ENCODE measurements at places on chromosomes 3 and 15.

DNA sequence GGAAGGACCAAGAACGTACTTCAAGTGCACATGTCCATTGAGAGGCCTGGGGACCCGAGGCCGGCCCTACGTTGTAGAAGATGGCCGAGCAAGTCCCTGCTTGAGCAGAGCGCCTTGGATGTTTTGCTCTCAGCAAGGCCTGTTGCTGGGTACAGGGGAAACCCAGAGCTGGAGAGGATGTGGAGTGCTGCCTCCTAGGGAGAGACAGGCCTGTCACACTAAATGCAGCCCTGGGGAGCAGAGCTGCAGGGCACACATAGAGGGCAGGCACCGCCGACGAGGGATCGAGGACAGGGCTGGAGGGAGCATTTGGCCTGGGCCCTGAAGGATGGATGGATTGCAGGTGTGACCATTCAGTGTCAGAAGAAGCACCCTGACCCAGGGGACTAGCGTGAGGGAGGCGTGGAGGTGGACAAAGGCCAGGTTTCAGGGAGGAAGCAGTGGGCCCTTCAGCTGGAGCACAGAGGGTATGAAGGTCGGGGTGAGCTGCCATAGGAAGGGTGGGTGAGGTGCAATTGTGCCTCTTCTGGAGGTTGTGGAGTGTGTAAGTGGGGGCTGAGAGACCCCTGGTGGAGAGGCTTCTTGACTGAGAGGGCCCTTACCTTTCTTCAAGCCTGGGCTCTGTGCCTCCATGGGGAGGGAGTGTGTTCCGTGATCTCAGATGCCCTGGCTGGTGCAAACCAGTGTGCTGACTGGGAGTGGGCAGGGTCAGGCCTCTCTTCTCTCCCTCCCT lies 142.4 kb downstream of the CHDH start:
- no peak for DNase-seq

- DNase-seq = no peak
Measured at GRCh38 chr3:151798466-151798865, 15.4 kb upstream of the AADAC start.

- DNase-seq = no peak
Measured at GRCh38 chr3:139364549-139364948, 20.7 kb downstream of the MRPS22 start.

DNA sequence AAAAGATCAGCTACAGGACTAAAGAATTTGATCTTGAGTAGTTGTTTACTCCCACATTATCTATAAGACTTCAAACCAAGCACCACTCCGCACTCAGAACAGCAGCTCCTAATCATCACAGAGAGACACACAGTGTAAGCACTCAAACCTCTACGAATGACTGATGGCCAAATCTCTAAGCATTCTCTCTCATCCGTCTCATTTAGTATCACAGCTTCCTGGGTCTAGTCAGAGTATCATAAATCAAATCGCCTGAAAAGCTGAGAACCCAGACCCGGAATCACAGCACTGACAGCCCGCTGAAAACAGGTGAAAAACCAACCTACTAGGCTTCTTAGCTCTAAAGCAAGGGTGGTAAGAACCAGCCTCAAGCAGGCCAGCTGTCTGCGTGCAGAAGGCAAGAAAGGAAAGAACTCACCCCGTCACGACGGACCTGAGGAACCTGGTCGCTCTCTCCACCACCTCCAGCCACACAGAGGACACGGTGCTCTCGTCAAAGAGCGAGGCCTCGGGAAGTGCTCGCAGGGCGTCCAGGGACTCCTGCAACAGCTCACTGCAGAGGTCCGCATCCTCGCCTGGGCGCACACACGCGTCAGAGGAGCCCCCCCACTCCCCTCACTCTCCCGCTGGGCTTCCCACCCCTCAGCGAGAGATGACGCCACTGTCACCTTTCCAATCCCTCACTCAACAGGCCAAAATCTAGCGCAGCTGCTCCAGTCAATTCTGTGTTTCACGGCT lies 47.9 kb downstream of the HERC2 start:
- no peak for DNase-seq

- no peak for DNase-seq
Measured at GRCh38 chr15:67083135-67083762, 17.8 kb downstream of the SMAD3 start.

- DNase-seq = no peak
Measured at GRCh38 chr3:159532577-159532976, 456.1 kb upstream of the IL12A start.

GRCh38 chr3:128499724-128500275 lies 6.8 kb upstream of the GATA2 start:
- no peak for DNase-seq

GRCh38 chr3:45779746-45780735 lies 16.3 kb downstream of the SLC6A20 start:
- no peak for DNase-seq

DNA sequence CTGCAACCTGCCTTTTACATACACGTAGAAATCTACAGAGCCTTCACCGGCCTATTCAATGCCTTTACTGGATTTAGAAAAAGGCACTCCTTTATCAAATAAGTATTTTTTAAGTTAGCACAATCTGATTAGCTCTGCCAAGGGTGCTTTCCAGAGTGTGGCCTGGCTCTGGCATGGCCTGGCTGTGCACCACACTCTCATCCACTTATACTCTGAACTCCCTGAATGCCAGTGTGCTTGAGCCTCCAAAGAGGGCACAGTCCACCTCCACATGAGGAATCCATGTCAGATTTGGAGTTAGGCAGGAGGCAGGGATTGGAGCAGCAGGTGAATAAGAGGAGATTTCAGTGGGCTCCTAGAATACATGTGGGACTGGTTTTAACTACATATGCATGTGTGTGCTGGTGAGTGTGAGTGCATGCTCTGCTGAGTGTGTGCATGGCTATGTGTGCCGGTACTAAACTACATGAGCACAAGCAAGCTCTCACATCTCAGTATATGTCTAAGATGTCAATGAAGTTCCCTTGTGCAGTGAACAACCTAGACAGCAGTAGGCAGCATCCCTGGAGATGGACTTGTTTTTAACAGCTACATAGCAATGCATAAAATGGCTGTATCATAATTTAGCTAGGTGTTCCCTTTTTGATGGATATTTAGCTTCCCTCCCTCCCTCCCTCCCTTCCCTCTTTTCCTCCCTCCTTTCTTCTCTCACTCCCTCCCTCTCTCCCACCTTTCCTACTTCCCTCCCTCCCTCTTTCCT lies 17.8 kb upstream of the ZFAND6 start:
- no peak for DNase-seq

DNA sequence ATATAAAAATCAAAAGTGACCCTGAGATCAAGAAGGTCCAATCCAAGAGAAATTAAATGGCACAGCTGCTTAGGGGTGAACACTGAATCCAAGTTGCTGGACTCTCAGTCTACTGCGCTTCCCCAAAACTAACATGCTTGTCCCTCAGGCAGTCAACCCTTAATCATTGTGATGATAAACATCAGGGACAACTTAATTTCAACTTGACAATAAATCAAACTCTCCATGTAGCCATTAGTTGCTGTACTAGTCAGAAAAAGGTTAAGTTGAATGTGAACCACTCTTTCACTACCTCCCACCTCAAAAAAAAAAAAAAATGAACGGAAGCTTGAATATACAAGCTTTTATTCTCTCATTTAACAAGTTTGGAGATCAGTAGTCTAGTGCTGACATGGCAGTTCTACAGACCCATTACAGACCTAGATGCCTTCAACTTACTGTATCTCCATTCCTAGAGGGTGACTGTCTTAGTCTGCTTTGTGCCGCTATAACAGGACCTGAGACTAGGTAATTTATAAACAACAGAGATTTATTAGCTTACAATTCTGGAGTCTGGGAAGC lies 185.7 kb downstream of the FHIT start:
- no peak for DNase-seq

DNA sequence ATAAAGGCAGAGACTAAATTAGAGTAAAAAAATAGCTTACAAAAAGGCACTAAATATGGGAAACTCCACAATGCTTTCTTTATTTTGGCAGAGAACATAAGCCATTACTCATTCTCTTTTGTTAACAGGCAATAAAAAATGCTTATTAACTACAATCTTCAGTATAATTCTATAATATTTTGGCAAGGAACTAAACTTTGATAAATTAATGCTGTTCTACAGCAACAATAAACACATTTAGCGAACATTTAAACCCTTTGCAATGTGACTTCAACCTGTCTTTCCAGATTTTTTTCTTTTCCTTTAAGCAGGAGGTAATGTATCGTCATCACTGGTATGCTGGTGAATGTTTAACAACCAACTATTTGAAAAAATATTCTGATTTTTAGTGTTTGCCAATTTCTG lies 42.2 kb upstream of the POU1F1 start:
- no peak for DNase-seq

DNA sequence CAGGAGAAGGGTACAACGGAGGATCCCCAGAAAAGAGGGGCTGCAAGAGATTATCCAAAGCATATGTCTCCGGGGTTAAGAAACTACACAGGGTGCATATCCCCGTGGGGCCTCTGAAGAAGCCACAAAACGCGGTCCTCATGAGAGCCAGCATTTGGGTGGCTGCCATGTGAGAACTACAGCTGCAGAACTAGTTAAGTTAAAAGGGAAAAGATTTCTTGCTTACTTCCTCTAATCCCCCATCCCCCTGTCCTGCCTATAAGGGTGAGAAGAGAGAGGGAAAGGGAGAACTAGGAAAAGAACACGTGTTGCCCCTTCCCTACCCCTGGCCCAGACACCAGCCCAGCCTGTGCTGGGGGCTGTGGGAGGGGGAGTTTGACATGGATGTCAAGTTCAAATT lies 70.4 kb upstream of the PCSK6 start:
- no peak for DNase-seq
